Frontal cortex (tissue), 4 donors: ENCODE measurements at places on chromosomes 1 and 21. TPM values are rescaled to one million over a fixed set of nuclear protein-coding genes. Genes with fewer than 3 reads are reported as not detected.

DNA sequence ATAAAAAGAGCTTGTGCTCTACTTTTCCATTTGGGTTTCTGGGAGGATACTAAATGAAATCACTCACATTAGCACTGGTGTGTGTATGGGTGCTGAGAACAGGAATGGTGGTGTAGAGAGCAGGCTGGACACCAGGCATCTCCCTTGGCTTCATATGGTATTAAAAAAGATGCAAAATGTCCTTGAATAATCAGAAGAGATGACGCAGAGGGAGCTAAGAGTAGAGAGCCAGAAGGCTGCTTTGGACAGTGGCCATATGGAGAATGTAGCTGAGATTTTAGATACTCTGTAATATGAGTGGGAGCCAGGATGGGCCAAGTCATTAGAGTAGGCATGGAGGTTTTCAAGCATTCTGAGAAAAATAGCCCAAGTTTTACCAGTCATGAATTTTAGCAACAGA lies 112.3 kb upstream of the ZRANB2 start:
- DNase-seq: no peak

GRCh38 chr1:229273507-229274232 lies 2.8 kb downstream of the RAB4A start:
- no peak for DNase-seq

Gene PPIAL4G
- total RNA-seq: 0.41 TPM

GRCh38 chr1:63590166-63590560 lies 3.0 kb upstream of the PGM1 start:
- no peak for DNase-seq

DNA sequence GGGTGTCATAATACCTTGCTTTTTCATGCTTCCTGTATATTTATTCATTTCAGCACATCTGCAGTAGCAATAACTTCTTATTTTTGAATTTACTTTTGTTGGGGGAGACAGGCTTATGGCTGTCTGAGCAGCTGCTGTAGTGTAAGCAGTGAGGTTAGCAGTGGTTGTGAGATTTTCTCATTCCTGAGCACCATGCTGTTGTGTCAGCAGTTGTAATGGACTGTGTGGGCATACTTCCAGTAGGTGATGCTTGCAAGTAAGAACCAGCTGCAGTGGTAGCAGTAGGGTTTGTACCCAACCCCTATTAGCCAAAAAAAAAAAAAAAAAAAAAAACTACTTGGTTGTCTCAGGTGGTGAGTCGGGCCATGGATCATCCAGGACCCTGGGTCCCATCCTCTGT lies 311.6 kb downstream of the NUF2 start:
- no peak for DNase-seq

- DNase-seq: no peak
Observed at GRCh38 chr1:165168467-165168866, 188.0 kb downstream of the LMX1A start.

- no peak for DNase-seq
Observed at GRCh38 chr1:84912726-84913554, 19.9 kb upstream of the LPAR3 start.

- no peak for DNase-seq
Observed at GRCh38 chr1:66585002-66585401, 51.0 kb downstream of the SGIP1 start.

Gene DMBX1
- total RNA-seq: not detected

- DNase-seq: no peak
Observed at GRCh38 chr21:38989379-38989744, 183.6 kb downstream of the ETS2 start.

DNA sequence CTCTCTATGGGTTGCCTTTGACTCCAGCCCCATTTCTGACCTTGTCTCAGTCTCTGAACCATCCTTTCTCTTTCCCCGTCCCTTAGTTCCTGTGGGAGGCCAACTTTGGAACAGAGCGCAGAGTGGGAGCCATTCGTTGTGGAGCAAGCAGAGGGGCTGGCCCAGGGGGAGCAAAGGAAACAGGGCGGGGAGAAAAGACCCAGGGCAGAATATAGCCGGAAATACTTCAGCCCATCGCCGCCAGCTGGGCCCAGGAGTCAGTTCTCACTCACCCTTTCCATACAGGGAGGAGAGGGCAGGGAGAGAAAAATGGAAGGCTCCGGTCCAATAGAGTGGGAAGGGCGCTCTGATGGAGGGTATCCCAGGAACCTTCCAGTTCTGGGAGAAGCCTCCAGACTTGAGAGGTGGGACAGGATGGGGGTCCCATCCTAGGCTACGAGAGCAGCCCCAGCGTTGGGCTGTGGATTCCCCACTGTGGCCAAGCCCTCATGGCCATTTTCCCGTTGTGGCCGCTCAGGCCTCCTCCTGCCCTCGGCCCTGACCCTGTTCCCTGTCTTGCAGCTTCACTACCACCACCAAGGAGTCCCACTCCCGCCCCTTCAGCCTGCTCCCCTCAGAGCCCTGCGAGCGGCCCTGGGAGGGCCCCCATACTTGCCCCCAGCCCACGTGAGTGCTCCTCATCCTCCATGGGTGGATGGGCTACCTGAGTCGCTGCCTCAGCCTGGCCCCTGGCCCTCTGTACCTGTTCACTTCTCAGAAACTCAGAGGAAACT lies 10.9 kb downstream of the PEAR1 start:
- DNase-seq: no peak

Gene TBX15
- total RNA-seq: 0.82 TPM

DNA sequence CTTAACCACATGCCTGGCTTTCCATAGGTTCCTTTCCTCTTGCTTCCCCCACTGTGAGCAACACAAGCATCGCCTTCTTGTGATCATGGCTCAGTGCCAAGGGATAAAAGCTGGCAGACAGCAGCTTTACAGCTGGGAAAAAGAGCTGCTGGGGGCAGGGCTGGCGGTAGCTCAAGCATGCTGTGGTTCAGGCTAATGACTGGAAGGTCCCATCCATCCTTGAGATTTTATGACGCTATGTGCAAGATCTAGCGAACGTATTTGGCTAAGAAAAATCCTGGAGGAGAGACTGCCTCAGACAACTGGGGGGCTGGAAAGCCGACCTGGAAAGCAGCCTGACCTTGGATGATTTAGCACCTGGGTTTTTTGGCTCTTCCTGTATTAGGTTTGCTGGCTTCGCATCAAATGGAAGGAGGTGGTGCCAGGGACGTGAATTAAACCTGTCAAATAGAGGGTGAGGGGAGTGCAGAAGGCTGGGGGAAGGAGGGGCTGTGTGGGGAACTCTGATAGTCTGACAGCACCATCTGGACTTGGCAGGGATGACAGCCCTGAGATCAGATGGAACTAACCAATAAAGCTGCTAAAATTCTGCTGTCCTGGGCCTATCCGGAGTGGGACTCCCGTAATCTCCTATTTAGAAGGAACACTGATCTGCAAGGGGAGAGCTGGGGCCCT lies 34.8 kb downstream of the ZMYND12 start:
- DNase-seq: no peak

DNA sequence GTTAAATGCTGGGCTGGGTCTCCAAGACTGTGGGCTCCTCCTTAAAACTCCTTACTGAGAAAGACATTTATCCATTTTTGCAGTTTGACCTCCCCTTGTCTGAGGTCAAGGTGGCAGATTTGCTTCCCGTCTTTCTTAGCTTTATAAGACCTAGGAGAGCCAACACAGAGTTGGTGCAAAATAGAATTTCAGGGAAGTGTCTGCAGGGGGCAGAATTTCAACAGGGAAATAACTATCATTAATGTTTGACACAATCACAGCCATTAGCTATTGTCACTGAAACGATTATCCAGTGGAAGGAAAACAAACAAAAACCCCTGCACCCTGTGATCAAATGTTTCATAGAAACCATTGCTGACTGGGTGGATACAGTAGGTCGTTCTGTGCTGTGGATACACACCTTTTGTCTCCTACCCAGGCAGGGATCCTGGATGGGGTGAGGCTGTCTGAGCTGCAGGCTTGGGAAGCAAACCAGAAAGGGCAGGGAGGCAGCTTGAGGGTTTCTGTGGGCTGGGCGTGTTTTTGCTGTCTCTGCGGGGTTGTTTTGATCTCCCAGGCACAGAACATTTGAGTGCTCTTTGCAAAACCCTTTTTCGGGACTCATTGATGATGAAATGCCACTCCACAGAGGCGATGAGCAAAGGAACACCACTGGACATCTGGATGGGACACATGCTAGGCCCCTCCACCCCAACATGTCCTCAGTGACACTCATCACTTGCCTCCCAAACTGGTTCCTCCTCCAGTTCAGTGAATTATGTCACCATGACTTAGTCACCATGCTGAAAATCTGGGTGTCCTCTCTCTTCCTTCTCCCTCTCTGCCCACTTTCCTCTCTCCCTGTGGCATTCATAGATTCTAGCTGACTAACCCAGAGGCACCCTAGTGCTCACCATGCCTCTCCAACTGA lies 94.2 kb upstream of the SERBP1 start:
- no peak for DNase-seq

GRCh38 chr1:110125810-110126209 lies 13.6 kb downstream of the UBL4B start:
- no peak for DNase-seq

GRCh38 chr21:45525910-45526306 lies 16.3 kb downstream of the SLC19A1 start:
- no peak for DNase-seq

- DNase-seq: no peak
Observed at GRCh38 chr1:195482137-195482536, 1126.1 kb downstream of the KCNT2 start.

DNA sequence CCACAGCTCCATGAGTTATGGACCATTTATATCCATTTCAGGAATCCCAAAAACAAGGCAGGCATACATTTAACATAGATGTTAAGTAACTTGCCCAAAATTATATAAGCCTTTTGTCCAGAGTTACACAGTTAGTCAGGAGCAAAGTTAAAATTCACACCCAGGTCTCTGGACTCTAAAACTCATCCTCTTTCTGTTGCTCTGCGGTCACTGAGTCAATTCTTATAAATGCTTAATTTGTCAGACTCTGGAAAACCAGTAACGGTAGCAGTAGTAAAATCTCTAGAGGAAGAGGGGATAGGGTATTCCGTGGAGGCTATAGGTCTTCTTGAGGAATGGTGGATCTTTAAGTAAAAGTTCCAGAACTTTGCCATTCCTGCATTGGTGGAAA lies 223.6 kb upstream of the JUN start:
- DNase-seq: no peak

Gene ADORA1
- total RNA-seq: 11.0 TPM

DNA sequence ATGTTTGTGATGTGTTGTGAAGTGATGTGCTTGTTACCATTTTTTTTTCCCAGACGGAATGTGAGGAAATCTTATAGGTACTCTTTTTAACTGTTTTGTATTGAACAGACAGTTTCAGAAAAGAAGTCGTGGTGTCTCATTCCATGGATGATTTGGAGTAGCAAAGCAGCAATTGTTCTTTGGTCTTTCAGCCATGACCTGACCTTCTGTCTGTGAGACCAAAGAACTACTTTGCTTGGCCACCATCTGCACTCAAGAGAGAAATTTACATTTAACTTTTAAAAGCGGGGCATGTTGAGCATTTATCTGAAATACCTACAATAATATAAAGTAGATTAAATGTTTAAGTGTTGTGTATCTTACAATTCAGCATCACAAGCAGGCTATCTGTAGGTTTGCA lies 90.2 kb downstream of the SDCCAG8 start:
- no peak for DNase-seq

- no peak for DNase-seq
Observed at GRCh38 chr1:44212355-44213221, 683 bp upstream of the DMAP1 start.

Gene TAL1
- 1.2 TPM for total RNA-seq

GRCh38 chr21:45805321-45805720 lies 161.8 kb downstream of the PCBP3 start:
- DNase-seq: no peak

GRCh38 chr1:167718914-167719691 lies 2.7 kb upstream of the MPZL1 start:
- DNase-seq: no peak

GRCh38 chr1:153394391-153394790 lies 3.5 kb upstream of the S100A8 start:
- no peak for DNase-seq

Gene TNFRSF25
- total RNA-seq: 9.0 TPM

GRCh38 chr1:234647245-234647644 lies 37.3 kb upstream of the IRF2BP2 start:
- no peak for DNase-seq

- no peak for DNase-seq
Observed at GRCh38 chr1:38953433-38953860, 11.8 kb upstream of the RHBDL2 start.

DNA sequence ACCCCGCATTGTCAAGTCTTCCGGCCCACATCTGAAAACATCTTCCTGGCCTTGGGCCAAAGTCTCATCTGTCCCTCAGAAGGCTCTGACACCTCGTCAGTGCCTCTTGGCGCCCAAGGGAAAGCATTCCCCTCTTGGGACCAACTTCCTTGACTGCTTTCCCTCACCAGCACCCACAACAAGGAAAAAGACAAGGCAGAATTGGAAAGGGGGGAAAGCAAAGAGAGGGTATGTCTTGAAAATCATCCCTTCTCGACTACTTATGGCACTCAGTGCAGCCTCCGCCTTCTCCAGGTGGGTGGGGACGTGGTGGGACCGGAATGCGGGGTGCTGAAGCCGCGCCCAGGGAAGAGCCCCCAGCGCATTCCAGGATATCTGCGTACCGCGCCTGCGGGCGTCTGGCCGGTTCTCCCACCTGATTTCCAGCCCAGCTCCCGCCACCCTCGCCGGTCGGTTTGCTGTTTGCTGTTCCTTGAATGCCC lies 554 bp upstream of the SLC39A1 start:
- DNase-seq: no peak

Gene MFAP2
- 7.3 TPM for total RNA-seq

DNA sequence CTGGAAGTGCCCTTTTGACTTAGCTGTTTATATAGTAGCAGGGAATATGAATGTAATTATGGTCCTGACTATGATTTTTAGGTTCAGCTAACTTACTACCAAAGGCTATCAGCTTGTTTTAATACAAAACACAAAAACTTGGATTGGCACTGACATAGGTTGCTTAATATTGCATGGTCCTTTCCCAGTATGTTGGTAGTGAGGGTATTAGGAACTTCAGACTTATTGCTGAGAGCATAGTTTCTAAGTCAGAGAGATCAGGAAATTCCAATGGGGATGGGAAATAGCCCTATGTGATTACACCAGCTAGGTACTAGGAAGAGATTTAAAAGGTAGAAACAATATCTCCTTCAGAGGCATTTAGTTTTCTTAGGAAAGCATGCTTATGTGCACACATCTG lies 7.7 kb downstream of the ARID1A start:
- no peak for DNase-seq

GRCh38 chr1:101284021-101284420 lies 47.2 kb downstream of the S1PR1 start:
- DNase-seq: no peak

DNA sequence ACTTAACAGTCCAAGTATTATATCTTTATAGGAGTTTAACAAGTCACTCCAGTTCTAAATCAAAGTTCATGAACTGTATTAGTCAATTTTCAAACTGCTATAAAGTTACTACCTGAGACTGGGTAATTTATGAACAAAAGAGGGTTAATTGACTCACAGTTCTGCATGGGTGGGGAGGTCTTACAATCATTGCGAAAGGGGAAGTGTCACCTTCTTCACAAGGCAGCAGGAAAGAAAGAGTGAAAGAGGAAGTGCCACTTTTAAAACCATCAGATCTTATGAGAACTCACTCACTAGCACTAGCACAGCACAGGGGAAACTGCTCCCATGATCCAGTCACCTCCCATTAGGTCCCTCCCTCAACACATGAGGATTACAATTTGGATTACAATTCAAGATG lies 70.0 kb downstream of the CLCA4 start:
- DNase-seq: no peak

- DNase-seq: no peak
Observed at GRCh38 chr1:155009221-155009711, 6.7 kb downstream of the ZBTB7B start.

GRCh38 chr1:74790453-74790852 lies 57.5 kb downstream of the TYW3 start:
- no peak for DNase-seq

Gene NBPF10
- total RNA-seq: 0.41 TPM

Gene NBPF6
- total RNA-seq: not detected
